Activated T-helper 9 cell treated with anti-CD3 and anti-CD28 coated beads, Interleukin-2, amount 50 U/mL, for 16 hours (primary cell): ENCODE measurements at places on chromosomes 2 and 18.

GRCh38 chr2:157447031-157447430, 3.1 kb upstream of the CYTIP start:
- no peak for DNase-seq

DNA sequence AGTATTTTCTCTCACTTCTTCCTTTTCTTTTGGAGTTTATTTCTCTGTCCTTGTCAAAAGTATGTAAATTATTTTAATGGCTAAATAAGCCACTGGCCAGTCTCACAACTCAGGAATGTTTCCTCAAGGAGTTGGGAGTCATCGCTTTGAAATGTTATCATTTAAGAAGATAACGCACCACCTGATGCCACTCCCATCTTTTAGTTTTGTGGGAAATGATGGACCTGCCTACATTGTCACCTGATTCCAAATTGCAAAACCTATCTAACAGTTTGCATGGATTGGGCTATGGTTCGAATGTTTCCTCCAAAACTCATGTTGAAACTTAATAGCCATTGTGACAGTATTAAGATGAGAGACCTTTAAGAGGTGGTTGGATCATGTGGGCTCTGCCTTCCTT, 32.4 kb upstream of the PPM1B start:
- DNase-seq, result no peak

GRCh38 chr2:43407935-43408334, 181.5 kb upstream of the ZFP36L2 start:
- no peak for DNase-seq

DNA sequence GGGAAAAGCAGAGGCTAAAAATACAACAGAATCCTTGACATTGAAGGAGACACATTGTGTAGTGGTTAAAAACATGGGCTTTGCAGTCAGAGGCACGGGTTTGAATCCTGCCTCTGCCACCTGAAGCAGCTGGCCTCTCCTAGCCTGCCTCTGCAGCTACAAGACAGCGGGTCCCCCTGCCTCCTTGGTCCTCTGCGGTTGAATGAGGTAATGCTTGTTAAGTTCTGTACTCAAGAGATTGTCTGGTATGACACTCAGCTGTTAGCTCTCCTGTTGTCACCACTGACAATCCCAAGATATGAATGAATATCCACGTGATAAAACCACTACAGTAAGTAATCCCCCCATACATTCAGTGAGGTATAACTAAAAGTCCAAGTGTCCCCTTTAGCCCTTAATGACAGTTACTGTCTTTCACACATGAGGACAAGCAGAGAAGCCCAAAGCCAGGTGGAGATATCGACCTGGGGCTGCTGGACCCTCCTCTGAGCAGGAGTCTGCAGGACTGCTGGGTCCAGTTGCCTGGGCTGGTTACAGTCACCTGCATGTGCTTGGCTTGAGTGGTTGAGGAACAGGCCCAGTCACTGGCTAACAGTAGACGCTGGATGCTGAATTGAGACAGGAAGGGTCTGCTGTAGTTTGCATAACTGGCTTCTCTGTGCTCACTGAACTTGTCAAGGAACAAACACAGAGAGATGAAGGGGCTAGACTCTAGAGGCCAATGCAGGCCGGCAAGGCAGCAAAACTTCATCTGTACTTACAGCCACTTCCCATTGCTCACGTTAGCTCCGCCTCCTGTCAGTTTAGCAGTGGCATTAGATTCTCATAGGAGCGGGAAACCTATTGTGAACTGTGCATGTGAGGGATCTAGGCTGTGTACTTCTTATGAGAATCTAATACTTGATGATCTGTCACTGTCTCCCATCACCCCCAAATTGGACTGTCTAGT, 85.5 kb downstream of the TGFA start:
- DNase-seq, result no peak

DNA sequence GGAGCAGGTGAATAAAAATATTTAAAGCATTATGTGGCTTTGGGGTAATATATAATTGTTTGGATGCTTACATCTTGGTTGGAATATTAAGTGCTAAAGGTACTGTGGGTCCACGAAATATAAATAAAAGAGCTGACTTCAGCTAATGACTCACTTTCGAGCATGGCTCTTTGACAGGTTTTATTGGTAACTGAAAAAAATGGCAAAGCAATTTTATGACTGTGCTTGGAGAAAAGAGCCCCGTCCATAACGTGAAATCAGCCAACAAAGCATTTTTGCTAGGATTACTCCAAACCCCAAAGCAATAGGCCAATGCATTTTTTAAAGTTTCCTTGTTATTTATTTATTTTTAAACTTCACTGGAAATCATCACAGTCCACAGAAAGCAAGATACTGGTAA, 397.2 kb upstream of the CDH19 start:
- DNase-seq, result no peak

DNA sequence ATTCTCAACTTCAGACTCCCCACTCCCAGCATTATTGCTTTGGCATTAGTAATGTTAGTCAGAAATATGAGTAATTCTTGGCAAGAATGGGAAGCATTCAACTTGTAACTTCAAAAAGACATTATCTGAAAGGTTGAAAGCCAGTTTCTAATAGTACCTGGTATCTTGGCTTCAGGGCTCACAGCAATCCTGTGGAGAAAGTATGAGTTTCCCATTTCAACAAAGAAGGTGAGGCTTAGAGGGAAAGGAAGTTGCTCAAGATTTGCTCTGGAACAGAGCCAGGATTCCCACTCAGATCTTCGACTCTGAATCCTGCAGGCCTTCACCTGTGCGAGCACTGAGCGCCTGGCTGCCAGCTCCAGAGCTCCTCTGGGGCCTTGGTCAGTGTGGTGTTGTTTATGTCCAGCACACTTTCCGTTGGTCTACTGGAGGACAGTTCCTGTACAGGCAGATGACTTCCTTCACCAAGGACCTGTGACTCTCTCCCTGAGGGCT, 136.1 kb downstream of the MCFD2 start:
- DNase-seq, result no peak

DNA sequence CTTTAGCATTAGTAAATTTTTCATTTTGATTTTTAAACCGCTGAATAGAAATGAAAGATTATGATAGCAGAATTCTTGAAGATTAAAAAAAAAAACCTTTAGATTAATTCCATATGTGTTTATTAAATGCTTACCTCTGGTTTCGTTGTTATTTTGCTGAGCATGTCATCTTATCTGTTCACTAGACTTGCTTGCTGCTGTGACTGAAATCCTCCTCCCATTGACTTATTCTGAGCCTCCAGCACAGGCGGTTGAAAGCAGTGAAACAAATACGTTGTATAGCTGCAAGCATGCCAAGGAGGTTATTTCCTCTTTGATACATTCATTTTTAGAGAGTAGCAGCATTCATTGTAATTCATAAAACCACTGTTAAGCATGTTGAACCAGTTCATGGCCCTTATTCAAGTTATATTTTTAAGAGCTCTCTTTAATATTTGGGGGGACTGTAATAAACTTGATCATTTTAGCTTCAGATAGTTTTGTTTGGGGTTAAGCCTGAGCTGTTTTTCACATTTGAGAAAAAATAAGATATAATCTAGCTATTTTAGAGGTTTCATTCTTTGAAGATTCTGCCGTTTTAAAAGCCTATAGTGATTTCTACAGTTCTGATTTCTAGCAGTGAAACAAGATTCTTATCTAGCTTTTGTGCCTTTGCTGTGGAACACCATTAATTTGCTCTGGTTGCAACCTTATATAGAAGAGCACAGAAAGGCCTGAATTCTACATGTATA, at the start of gene HTR2B:
Gene HTR2B, minus strand, starts transcription at position 205 of the 731 bp plus-strand sequence. CDS start 1,278 bp downstream, outside the sequence.
- no peak for DNase-seq

GRCh38 chr2:8059255-8059654, 622.6 kb upstream of the ID2 start:
- DNase-seq, result no peak

DNA sequence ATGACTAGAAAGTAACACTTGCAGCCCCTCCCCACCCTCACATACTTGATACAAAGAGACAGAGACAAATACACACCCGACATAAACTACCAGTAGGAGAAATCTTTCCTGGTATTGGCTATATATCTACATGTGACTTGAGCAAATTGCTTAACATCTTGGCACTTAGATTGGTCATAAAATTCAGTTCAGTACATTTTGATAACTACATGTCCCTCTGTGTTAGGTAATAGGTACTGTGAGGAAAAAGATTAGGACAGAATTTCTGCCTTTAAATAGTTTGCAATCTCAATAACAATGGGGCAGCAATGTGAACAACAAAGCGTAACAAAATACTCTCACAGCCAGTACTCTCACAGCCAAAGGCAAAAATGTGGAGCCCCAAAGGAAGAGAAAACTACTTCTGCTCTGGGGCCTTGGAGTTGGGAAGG, 670.0 kb upstream of the ACVR2A start:
- DNase-seq, result no peak

GRCh38 chr2:115196587-115196986, 754.1 kb downstream of the DPP10 start:
- no peak for DNase-seq

- DNase-seq, result no peak
Measured at GRCh38 chr18:40810372-40810771, 1144.7 kb upstream of the PIK3C3 start.

DNA sequence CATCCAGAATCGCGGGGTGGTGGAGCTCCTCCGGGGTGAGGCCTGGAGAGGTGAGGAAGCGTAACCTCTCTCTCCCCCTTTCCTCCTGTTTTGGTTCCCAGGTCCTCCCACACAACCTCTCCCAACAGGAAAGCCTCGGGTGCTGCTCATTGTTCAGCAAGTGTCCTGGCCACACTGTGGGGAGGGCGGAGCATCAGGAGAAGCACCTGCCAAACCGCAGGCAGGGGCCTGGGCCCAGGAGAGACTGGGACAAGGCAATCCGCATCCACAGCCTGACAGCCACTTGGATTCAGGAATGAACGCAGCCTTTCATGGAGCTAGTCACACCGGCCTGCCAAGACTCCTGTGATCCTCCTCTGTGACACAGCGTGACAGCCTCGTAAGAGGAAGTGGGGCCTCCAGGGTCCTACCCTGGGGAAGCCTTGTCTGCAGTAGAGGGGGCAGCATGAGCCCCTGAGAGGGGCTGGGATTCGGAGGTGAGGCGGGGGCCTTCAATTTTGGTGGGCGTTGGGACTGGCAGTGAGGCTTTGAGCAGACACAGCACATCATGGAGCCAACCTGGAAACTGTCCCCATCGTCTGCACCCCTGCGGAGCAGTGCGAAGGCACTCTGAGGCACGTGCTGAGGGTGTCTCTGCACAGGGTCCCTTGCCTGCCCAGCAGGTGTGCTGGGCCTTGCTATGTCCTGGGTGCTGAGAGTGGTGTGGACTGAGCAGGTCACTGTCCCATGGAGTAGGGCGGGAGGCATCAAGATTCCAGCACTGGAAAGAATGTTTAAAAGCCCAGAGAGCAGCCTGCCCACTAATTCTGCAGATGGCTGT, 62.2 kb downstream of the EDAR start:
- no peak for DNase-seq

DNA sequence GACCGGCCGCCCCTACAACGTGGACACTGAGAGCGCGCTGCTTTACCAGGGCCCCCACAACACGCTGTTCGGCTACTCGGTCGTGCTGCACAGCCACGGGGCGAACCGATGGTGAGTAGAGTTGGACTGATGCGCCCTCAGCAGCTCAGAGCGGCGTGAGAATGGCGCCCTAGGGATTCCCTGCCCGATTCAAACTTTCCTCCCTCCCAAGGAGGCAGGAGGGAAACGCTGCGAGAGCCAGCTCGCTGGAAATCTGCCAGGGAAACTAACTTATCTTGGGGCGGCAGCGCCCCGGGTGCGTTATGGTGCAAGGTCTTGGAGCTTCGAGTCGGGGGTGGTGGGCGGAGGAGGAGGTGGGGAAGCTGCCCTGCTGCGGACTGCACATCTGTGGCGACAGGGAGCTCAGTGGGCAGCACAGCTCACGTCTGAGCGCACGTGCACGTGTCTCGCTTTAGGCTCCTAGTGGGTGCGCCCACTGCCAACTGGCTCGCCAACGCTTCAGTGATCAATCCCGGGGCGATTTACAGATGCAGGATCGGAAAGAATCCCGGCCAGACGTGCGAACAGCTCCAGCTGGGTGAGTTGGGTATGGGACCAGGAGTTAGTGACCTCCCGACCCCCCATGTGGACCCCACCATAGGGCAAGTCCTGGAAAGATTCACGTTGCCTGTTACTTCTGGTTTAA, 697 bp downstream of the ITGA4 start:
- DNase-seq, result peak; percentile 59

DNA sequence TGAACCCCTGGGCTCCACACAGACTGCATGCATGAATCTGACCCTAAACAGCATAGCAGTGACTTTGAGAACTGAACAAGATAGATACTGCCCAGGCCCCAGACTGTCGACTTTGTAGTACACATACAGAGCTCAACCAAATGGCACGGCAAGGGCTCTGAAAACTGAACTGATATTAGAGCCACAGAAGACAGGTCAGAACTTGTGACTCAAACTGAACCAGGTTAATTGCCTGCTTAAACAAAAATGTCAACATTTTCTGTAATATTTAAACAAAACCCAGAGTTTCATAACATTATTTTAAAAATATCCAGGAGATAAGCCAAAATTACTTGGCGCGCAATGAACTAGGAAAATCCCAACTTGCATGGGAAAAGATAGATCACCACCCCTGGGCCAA, 260.3 kb downstream of the TPGS2 start:
- no peak for DNase-seq

DNA sequence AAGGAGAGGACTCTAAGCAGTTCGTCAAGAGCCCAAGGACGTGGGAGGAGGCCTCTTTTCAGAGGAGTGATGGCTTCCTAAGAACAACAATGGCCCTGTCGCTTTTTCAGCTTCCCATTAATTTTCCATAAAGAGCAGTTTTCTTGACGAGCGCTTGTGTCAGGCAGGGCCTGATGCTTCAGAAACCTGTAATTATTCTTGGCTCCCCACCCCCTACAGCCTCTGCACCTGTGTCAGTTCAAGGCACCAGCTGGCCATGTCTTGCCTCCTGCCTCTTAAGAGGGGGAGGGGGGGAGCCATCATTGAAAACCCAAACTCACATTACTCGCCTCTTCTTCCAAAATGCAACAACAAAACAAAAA, 32.3 kb downstream of the KLF7 start:
- DNase-seq, result no peak

DNA sequence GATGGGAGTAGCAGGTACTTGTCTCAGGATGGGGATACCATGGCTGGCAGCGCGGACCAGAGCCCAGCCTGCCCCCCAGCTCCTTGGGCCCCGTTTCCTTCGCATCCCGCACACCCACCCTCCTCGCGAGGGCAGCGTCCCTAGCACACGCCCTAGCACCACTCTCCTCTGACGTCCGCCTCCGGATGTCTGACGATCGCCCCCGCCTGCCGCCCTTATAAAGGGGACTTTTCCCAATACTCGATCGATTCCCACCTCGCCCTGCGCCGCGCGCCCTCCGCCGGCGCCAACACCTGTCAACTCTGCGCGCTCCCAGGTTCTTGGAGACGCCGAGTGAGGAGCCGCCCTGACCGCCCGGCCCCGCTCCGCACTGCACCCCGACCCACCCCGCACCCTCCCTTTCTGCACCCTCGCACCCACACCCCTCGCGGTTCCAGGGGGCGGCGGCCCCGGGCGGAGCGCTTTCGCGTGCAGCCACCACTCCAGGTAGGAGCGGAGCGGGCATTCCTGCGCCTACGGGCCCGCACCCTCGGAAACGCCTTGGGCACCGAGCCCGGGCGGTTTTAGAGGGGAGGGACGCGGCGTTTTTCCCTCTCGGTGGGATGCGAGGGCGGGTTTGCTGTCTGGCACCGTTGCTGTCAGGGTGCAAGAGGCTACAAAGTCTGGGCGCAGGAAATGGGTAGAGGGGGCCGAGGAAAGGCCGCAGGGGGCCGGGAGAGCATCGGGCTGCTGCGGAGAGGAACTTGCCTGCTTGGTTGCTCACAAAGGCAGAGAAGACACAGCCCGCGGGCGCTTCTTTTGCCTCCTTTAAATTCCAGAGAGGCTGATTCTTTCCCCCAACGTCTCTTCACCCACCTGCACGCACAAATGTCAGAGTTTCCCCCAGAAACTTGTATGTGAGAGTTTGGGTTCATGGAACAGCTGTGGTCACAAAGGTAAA, at the start of gene SLC5A7:
Gene SLC5A7, plus strand, starts transcription at position 247 of the 940 bp plus-strand sequence. CDS start 1,632 bp downstream, outside the sequence.
- no peak for DNase-seq

GRCh38 chr18:26548415-26549262, at the start of gene KCTD1:
TSS of gene KCTD1 (minus strand) at chr18:26548553. CDS start at chr18:26548536, 17 bp downstream.
- peak; percentile 46 for DNase-seq
